ENCODE measurements at places on chromosomes 12 and 14.

- DNase-seq: no peak
Measured at GRCh38 chr12:3892631-3893030, 19.4 kb upstream of the PARP11 start.

DNA sequence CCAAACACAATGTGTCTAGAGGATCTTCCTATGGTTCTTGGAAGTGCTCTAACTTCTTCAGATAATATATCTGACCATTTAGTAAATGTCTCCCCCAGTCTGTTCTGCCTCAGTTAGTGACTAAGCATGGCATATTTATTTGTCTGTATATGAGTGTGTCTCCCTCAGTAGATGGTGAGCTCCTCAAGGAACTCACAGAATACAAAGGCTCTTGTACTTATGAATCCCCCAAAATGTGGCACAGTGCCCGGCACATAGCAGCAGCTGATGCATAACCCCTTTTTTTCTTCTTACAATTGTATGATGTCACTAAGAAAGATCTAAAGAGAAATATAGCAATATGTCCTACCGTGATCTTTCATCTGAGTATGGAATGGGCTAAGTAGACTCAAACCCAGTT is 264.7 kb upstream of the PRICKLE1 start:
- no peak for DNase-seq

- DNase-seq: no peak
Measured at GRCh38 chr14:22839159-22839779, 2.9 kb downstream of the MMP14 start.

DNA sequence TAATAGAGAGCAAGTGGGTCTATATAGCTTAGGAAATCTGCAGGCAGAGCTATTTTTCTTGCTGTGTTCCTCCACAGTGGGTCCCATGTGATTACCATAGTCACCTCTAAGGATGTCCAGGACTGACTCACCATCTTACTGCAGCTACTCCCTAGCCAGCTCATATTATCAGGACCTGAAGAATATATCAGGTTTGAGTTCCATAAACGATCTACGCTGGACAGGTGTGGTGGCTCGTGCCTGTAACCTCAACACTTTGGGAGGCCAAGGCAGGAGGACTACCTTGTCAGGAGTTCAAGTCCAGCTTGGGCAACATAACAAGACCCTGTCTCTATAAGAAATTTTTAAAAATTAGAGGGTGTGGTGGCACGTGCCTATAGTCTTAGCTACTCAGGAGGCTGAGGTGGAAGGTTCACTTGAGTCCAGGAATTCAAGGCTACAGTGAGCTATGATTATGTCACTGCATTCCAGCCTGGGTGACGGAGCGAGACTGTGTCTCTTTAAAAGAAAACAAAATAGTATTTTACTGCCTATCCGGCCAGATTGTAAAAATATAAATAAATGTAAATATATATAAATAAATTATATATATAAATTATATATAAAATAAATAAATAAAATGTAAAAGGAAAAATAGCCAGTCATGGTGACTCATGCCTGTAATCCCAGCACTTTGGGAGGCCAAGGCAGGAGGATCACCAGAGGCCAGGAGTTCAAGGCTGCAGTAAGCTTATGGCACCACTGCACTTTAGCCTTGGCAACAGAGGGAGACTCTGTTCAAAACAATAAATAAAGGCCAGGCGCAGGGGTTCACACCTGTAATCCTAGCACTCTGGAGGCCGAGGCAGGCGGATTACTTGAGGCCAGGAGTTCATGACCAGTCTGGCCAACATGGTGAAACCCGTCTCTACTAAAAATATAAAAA is 6.9 kb upstream of the SPRYD4 start:
- no peak for DNase-seq

DNA sequence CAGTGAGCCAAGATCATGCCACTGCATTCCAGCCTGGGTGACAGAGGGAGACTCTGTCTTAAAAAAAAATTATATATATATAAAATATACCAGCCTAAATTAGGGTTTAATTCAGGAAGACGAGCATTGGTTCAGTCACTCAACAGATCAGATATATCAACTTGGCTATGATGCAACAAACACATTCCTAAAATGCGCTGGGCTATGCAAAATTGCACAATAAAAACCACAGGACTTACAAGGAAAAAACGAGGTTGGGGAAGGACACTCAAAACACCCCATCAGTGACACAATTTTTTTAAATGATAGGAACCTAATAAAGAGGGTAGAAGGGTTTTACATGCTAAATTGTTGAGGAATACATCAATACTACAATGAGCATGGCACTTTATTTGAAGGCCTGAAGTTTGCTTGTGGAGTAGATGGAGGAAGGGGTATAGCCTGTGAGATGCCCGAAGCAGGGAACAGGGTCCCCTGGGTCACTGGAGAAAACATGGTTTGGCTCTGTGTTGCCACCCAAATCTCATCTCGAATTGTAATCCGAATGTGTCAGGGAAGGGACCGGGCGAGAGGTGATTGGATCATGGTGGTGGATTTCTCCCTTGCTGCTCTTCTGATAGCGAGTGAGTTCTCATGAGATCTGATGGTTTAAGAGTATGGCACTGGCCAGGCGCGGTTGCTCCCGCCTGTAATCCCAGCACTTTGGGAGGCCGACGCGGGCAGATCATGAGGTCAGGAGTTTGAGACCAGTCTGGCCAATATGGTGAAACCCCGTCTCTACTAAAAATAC is 71.2 kb downstream of the TNFAIP2 start:
- DNase-seq: no peak

GRCh38 chr12:88868050-88868449 is 287.8 kb upstream of the KITLG start:
- DNase-seq: no peak
